ENCODE measurements at places on chromosomes 16 and 17.

DNA sequence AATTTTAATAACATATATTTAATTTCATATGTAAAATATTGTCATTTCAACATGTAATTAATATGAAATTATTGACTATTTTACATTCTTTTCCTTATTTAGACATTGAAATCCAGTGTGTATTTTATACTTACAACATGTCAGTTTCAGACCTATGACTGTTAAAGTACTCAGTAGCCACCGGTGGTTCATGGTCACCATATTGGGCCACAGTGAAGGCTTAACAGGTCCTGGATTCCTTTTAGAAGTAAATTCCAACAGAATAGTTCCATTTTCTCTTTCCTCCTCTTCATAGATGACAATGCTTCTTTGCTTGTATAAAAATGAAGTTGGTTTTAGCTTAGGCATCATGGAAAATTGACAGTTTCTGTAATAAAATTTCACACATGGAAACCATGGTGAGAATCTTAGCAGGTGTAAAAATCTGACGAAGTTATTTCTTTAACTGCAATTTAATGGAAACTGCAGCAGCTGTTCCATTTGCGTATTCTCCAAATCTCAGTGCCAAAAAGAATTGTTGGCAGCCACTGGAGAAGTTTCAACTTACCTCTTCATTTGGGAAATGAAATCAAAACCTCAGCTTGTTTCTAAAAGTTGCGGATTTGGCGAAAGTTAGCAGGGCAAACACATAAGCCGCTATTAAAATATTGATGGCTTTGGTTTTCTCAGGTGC lies 231.1 kb downstream of the CDH13 start:
- no peak for DNase-seq

- DNase-seq = no peak
Measured at GRCh38 chr16:27460213-27460612, 58.2 kb downstream of the IL21R start.

GRCh38 chr17:38898812-38899348 lies 26.5 kb upstream of the LASP1NB start:
- peak; percentile 85 for DNase-seq

DNA sequence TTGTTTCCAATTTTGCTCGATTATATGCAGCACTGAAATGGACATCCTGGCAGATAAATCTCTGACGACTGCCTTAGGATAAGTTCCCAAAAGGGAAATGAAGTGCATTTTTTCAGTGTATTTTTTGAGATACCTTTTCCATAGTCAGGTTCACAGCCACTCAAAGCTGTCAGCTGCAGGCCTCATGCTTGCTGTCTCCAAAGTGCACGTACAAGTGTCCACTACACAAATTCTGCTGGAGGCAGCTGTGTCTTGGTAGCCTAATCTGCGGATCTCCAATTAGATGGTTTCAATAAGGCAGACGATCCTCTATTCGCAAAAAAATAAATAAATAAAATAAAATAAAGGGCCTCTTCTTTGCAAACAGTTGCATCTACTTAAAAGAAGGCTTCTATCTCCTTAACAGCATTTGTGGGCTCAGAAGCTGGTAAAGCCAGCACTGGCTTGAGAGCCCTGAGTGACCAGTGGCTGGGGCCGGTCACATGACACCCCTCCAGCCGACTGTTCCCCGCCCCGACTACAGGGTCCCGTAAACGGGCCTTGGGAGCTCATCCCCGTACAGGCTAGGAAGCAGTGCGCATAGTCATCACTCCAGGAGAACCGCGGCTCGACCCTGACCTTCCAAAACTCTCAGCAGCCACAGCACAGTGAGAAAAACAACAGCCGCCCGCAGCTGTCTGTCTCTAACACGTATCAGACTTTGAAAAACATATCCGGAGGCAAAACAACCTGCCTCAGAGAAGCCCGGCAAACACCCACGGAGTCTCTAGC lies 18.8 kb downstream of the RPH3AL start:
- DNase-seq = no peak

DNA sequence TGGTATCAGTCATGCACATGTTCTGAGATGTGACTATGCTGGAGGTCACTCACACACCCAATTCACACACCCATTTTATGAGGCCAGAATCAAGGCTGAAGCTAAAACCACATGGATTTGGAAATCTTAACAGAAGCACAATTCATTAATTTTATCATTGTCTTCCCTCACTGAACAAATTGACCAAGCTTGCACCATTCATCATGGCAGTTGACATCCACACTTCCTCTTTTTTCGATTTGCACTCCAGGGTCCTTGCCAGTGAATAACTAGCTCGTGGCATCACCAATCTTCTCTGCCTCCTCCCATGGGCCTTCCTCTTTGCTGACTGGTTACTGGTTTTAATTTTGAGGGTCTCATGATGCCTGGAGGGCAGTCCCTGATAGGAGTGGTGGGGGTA lies 123.0 kb upstream of the ASIC2 start:
- DNase-seq = no peak

DNA sequence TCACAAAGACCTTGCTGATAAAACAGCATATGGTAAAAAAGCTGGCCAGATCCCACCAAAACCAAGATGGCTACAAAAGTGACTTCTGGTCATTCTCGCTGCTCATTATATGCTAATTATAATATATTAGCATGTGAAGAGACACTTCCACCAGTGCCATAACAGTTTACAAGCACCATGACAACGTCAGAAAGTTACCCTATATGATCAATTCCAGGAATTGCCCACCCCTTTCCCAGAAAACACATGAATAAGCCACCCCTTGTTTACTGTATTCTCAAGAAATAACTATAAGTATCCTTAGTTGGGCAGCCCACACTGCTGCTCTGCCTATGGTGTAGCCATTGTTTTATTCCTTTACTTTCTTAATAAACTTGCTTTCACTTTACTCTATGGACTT lies 44.6 kb upstream of the IRX5 start:
- no peak for DNase-seq

GRCh38 chr16:80279656-80280055 lies 261.1 kb upstream of the DYNLRB2 start:
- no peak for DNase-seq

- no peak for DNase-seq
Measured at GRCh38 chr17:81030741-81031565, 4.0 kb upstream of the BAIAP2 start.

- peak; percentile 35 for DNase-seq
Measured at GRCh38 chr16:10871157-10871991, 5.6 kb upstream of the CIITA start.

DNA sequence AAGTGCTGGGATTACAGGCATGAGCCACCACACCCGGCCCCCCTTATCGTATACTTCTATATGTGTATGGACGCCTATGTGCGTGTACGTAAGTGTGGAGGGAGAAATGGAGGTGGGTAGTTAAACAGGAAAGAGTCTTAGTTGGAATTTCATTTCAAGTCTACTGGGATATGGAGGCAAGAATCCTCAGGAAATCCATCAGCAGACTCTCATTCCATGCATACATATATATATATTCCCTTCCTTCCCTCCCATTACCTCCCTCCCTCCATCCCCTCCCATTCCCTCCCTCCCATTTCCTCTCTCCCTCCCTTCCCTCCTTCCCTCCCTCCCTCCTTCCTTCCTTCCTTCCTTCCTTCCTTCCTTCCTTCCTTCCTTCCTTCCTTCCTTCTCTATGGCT lies 391.7 kb upstream of the RBFOX1 start:
- no peak for DNase-seq

DNA sequence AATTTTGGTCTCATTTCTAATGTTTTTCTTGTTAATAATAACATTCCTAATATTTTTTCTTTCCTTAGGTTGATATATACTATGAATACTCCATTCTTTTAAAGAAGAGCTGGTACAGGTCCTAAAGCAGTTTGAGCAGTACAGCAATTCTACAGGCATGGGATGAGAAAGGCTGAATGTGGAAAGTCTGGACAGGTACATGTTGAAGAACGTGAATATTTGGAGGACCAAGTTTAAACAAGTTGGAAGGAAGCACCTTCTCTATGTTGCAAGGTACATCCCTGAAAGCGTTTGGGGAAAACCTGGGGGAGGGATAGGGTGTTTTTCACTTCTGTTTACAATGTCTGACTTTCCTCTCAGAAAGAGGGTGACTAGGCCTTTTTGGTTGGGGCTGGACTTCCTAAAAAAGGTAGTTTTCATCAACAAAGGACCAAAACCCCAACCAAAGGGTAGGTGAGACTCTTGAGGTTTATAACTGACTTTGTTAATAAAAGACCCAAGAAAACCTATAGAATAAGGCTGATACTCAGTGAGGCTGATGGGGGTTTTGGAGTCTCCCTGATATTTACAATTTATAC lies 95.9 kb upstream of the AXIN2 start:
- DNase-seq = no peak

- DNase-seq = no peak
Measured at GRCh38 chr16:76389126-76389525, 111.9 kb downstream of the CNTNAP4 start.

- no peak for DNase-seq
Measured at GRCh38 chr17:61478026-61478789, 26.0 kb downstream of the TBX4 start.

DNA sequence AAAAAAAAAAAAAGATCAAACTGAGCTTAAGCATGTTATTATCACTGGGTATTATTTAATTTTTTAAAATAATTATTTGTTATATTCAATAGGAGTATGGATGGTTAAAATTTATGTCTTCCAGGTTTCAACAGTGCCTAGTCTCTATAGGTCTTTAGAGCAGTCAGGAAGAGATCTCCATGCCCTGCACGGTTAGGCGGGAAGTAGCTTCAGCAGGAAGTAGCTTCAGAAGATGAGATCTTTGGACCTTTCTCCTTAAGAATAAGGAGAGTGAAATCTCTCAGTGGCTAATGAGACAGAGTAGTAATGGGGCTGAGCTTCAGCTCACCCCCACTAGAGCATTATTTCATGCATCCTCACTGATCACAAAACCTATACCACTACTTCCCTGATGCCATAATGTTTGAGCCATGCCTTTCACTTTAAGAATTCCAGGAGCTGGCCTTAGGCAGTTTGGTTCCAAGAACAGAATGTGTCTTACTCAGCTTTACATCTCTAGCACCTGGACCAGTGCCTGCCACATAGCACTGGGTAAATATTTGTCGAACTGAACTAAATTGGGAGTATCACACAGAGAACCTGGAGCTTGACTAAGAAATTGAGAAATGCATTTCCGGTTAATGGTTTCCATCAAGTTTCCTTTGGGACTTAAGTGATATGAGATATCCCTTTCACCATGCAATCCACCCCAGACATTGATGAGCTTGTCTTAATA lies 43.5 kb downstream of the SCPEP1 start:
- DNase-seq = no peak

DNA sequence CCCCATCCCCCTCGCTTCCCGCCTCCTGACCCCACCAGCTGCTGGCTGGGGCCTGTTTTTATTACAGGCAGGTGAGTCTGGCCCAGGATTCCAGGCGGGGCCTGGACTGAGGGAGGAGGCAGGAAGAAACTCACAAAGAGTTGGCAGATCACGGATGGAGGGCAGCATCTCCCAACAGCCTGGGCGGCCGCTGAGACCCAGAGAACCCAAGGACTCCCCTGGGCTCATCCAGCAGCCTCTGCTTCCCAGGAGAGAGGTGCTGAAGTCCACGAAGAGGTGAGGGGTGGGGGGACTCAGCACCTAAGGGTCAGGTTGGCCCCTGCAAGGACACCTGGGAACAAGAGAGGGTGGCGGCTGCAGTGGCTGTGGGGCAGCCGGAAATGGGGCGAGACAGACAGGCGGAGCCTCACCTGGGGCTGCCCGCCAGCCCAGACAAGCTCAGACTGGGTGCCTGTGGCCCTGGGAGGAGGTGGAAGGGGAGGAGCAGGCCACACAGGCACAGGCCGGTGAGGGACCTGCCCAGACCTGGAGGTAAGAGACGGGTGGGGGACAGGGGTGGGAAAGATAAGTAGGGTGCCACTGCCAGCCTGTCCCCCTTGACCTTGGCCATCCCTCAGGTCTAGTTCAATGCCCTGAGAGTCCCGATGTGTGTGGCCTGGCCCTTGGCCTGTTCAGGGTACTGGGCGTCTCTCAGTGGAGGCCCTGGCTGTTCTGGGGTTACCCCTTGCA lies 8.7 kb upstream of the ADGRG1 start:
- DNase-seq = no peak

- no peak for DNase-seq
Measured at GRCh38 chr17:3763777-3764170, 37.2 kb downstream of the ITGAE start.

DNA sequence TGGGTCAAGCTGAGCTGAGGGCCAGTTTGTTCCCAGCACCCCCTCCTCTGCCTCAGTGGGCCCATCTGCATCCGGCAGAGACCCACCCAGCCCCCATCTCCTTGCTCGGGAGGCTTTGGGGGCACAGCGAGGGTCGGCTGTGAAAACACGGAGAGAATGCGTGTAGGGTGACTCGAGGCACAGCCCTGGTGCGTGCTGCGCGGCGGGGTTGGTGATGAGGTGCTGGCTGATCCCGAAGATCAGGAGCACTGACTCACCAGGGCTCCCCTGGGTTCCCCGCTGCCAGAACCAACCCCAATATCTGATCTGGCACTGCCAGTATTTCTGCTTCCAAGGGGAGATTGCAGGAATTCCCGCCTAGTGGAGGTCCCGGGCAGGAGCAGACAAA lies 7.5 kb upstream of the KRT17 start:
- DNase-seq = no peak

DNA sequence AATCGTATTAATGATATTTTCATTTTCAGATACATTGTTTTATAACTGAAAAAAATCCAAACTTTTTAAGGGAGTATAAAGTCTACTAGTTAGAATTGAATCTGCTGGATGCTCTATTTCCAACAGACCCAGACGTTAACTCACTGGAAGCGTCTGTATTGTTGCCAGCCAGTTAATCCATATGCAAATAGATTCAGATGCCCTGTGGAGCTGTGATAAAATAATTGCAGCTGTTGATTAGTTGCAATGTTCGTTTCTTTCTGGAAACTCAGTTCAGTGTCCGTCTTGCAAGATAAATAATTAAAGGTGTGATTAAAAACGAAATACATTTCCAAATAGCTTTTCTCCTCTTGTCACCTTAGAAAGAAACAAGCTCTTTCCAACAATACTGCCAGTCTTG lies 5.1 kb upstream of the GNA13 start:
- DNase-seq = no peak

- DNase-seq = no peak
Measured at GRCh38 chr16:27698746-27699145, 148.8 kb downstream of the KATNIP start.

GRCh38 chr17:19306160-19307111 lies 56.1 kb downstream of the B9D1 start:
- peak; percentile 47 for DNase-seq

- no peak for DNase-seq
Measured at GRCh38 chr16:67284699-67285646, 5.6 kb downstream of the PLEKHG4 start.

DNA sequence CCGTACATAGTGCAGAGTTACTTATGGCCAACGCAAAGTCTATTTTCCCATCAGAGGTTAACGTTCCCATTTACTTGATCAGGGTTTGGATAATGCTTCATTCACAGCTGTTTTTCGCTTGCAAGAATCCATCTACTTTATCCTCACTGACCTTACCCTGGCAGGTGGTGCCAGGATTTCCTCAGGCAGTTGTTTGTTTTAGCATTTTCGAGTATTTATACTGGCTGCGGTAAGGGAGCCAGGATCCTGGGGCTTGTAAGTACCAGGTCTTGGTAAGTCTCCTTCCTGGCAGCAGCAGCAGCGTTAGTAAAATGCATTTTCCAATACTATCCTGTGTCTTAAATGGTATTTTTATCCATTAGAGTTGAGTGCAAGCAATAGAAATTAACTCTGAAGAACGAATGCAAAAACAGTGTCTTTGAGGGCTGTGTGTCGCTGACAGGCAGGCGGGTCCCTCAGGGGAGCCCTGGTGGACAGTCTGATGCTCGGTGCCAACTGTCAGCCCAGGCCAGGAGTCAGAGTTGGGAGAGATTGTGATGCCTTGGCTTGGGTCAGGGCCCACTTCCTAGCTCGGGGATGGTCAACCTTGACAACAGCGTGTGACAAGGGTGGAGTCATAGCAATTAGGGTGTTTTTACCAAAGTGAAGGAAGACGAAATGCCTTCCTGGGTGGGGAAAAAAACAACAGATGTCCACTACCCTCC lies 92.4 kb upstream of the HSBP1 start:
- DNase-seq = no peak

All from CD4-positive, alpha-beta T cell treated with Interleukin-6 at 100 ng/mL for 8 hours (primary cell).